ENCODE measurements at places on chromosomes 12 and 14.

DNA sequence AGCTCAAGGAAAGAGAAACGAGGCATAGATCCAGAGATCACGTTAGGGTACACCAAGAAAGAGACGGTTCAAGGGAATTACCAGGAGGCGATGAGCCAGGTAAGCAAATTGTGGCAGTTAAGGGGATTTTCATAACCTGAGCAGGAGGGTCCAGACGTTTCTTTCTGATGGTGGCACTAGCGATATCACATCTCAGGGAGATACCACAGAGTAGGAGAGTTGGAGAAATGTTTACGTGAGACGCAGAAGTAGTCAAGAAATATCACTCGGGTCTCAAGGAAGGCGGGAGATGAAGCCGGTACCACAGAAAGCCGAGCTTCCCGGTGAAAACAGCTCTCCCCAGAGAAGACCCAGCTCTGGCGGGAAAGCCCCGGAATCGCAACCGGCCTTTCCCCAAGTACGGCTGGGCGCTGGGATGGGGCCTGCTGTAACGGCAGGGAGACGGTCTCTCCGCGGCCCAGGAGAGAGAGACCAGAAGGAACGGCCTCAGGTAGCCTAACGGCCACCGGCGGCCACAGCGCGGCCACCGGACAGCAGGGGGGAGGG lies 485 bp downstream of the SENP1 start:
- peak; percentile 22 for ATAC-seq

GRCh38 chr12:15842108-15842507 lies 40.1 kb upstream of the STRAP start:
- ATAC-seq: no peak

DNA sequence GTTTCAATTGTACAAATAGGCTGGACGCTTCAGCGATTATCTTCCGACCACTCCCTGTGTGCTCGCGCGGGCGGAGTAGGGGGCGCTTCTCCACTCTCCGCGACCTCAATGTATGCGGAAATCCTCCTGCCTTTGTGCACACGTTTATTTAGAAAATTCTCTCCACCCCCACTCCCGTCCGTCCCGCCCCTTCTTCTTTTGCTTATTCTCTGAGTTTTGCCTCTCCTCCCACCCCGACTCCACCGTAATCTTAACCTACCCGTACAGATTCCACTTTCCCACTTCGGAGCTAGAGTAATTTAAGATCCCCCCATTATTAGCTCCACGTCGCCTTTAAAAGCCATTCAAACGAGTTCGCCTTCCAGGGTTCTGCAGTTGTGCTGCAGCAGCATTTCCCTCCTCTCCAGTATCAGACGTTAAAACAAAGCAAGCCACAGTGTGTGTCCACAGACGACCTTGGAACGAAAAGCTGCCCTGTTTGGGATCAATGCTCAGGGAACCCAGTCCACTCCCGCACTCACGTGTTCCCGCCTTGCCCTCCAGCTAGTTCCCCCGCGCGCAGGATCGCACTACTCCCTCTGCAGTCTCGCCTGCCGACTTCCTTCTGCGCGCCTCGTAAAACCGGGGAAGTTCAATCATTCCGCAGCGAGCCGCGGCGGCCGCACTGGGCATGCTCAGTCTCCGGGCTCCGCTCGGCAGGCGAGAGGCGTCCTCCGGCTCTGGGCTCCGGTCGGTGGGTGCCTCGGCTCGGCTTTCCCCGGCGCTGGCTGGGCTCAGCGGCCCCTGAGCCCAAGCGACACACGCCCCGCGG lies at the start of gene ANO6:
Gene ANO6 (plus strand): TSS at position 677 of the 811 bp plus-strand sequence. CDS start 227 bp downstream, outside the sequence.
- peak; percentile 82 for ATAC-seq

DNA sequence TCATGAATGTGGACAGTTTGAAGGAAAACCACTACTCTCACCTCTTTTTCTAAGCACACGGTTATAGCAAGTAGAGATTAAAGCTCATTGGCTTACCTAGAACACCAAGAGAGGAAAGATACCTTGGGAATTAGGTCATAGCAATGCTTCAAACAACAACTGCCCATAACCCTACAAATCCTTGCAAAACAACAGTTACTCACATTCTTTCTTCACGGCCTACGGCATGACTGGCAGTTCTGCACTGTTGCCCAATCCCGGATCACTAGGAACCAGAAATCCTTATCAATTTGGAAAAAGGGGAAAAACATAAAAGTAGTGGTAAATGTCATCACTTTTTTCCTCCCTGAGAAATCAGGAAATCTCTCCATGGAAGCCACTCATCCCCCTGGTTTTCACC lies 9.6 kb upstream of the ISM2 start:
- ATAC-seq: no peak

- no peak for ATAC-seq
These were observed 120.9 kb upstream of the LMO3 start for GRCh38 chr12:16726879-16727278.

DNA sequence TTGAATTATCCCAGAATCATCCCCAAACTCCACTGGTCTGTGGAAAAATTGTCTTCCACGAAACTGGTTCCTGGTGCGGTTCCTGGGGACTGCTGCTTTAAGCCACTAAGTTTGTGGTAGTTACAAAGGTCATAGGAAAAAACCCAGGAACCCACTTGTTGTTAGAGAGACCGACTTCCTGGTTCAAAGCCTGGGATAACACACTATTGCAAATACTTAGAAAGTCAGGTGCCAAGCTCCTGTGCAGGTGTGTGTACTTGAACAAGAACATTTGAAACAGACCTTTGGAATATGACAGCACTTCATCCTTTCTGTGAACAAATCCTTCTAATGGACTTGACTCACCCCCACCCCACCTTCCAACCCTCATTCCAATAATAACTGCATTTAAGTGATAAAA lies 519.6 kb downstream of the GLT1D1 start:
- ATAC-seq: no peak

GRCh38 chr12:79769189-79769859 lies 78.6 kb upstream of the PAWR start:
- no peak for ATAC-seq

DNA sequence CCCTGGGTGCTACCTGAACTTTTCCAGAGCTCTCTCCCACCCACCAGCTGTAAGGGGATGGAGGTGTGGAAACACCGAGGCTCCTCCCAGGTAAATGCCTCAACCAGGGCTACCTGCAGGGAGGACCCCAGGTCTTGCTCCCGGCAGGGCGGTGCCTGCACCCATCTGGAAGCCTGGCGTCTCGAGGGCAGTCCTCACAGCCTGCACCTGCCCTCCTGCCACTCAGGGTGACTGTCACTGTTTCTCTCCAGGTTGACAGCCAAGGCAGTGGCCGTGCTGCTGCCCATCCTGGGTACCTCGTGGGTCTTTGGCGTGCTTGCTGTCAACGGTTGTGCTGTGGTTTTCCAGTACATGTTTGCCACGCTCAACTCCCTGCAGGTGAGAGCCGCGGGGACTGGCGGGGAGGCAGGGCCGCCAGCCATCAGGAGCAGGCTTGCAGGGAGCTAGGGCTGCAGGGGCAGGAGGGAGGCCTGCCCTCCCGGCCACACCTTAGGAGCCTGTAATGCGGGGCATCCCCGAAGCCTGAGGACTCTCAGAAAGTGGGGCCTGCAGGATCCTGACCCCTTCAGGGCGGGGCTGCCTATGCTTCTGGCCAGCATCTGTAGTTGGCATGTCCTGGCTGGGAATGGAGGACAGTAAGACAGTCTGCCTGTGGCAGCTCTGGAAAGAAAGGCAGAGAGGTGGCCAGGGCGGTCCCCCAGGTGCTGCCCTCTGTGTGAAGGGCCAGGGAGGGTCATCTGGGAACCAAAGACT lies 182.3 kb downstream of the ADGRD1 start:
- ATAC-seq: no peak

- no peak for ATAC-seq
These were observed 54.1 kb upstream of the DIO3 start for GRCh38 chr14:101506926-101507835.

DNA sequence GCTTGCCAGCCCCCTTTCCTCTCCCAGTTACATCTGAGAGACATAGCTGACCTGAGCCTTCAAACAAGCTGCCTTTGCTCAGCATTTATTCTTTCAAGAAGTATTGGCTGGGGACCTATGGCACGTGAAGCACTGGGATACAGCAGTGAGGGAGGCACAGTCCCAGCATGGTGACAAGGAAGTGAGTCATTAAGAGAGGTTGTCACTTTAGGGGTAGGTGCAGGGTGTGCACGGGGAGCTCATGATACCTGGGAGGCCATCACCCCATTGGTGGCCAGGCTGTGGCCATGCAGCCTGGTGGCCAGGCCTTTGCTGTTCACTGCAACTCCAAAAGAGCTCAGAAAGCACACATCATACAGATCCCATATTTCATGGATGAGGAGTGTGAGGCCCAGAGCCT lies 5.7 kb upstream of the KRT75 start:
- no peak for ATAC-seq

GRCh38 chr14:61147381-61147821 lies 133.7 kb downstream of the TMEM30B start:
- no peak for ATAC-seq

DNA sequence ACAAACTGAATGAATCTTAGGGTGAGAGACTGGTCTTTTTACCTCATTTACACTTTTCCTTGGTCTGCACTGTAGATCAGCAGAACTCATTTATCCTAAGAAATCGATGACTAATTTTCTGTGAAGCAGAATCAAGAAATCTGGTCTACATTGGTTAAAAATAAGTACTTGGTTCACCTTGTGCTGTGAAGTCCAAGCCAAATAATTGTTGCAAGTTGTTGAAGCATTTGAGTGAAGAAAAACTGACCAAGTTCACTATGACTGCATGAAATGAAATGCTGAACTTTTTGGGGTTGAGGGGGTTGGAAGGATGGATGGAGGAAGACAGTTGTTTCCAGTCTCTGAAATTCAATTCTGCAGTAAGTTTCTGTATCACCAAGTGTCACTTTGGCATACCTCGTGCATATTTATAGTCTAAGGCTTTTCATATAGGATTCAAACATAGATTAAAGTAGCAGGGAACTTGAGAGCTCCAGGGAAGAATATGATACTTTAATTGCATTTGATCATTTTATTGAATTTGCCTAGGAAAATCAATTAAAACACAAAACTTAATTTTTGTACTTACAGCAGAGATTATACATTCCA lies 75.0 kb downstream of the FAR2 start:
- no peak for ATAC-seq

- no peak for ATAC-seq
These were observed 53.8 kb upstream of the NPFF start for GRCh38 chr12:53560912-53561589.

- no peak for ATAC-seq
These were observed 28.6 kb upstream of the NR1H4 start for GRCh38 chr12:100445081-100445481.

- ATAC-seq: peak; percentile 12
These were observed 69.3 kb upstream of the USP15 start for GRCh38 chr12:62190689-62191490.

DNA sequence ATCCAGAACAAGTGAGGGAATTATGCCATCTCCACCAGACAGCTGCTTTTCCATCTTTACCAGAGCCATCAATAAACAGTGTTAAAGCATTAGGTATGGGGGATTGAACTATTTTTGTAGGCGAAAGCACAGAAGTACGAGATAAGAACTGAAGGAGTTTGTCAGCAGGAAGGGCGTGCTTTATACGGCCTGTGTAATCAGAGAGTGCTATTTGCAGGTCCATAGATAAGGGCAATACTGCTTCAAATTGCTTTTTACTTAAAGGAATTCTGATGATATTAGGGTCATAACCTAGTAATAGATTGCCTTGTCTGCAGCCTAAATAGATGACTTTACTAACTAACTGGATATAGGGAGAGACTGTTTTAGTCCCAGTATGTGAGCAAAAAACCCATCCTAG lies 20.3 kb upstream of the CLEC4E start:
- ATAC-seq: no peak

Measured in activated CD4-positive, CD25-positive, alpha-beta regulatory T cell treated with anti-CD3 and anti-CD28 coated beads, Interleukin-2, amount 50 U/mL, for 24 hours (primary cell).